T-helper 17 cell (primary cell): ENCODE measurements at places on chromosomes 3 and 15.

DNA sequence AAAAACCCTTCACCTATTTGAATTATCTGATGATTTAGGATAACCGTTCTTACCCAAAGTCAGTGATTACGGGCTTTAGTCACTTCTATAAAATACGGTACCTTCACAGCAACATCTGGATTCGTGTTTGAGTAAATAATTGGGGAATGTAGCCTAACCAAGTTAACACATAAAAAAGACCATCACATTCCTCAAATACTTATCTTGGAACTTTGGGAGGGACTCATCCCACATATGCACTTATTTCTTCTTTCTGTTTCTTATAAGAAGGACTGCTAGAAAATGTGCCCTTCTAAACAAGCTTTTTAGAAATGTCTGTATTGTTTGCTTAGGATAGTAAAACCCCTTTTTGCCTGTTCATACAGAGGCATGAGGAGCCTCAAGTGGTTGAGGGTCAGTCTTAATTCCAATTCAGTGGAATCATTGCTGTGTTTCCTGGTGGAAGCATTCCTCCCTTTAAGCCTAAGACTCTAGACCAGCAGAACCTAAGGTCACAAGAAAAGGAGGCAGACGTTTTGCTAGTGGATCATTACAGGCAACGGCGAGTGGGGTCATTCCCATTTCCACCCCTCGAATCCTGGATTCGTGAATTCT lies 67.5 kb downstream of the TMEM44 start:
- DNase-seq, result no peak

DNA sequence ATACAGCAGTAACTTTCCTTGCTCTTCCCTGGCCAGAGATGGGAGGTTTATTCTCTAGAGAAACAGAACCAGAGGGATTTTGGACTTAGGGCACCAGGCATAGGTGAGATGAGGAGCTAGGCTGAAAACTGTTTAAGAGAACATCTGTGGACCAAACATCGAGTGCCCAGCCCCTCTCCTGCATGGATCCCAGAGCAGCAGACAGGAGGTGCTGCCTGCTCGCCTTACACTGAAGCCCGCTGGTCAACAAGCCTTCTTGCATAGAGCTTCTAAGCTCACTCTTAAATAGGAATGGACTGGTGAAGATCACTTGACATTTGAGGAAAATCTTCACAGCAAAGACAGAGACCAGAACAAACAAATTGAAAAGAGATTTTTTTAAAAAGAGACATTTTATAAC lies 41.2 kb downstream of the PARP15 start:
- no peak for DNase-seq

- DNase-seq, result no peak
These were observed 6.7 kb downstream of the CEMIP start for GRCh38 chr15:80785811-80786354.

- DNase-seq, result no peak
These were observed 3.9 kb upstream of the B3GNT5 start for GRCh38 chr3:183249006-183249718.

DNA sequence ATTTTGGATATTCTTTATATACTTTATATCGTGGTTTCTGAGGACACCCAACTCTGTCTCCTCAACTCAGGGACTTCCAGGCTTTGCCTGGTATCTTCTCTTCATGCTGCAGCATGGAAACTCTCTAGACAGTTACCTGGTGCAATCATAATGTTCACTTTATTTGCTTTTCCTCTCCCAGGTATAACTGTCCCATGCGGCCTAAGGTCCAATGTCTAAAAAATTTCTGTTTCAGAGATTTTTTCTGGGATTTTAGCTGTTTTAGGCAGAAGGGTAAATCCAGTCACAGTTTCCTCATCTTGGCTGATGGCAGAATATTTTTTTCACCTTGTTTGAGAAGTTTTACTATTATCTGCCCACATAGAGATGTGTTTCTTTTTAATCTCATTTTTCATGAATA lies 139.9 kb upstream of the KCNMB2 start:
- no peak for DNase-seq

GRCh38 chr3:188316021-188316722 lies 162.2 kb downstream of the LPP start:
- DNase-seq, result no peak

DNA sequence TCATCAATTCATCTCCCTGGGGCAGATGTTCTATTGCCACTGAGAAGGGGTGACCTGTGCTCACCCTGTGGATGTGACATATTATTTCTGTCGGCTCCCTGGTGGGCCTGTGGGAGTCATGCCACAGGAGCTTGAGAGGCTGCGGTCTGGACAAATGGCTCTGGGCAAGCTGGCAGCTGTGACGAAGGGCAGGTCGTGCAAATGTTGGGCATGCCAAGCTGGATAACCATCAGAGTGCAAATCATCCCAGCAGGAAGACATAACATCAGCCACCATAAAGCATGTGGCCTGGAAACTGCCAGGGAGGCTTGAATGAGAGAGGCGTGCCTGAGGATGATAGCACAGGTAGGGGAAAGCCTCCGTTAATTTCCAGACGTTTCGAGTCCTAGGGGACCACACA lies 45.3 kb upstream of the FAM3D start:
- no peak for DNase-seq

DNA sequence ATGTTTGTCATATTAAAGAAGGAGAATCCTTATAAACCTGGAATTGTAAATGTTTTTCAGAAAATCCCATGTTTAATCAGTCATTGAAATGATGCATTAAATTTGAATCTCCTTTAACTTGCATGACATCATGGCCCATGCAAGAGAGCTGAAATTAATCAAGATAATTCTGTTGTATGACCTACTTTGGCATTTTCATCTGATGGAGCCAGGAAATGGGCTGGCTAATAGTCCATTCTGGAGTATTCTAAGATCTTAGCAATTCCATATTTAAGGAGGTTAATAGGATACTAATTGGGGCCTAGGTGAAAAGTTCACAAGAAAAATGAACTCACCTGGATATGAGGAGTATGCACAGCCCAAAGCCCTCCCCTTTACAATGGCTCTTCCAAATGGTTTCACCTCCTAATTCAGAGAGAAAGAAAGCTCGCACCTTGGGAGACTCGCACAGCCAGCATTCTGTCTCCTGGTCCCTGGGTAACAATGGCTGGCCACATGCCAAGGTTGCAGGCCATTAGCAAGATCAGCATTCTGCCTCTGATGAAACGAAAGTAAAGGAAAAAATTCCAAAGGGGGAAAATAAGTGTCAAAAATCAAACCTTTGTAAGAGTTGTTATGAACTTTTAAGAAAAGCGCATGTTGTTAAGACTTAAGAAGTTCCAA lies 786.4 kb downstream of the MCTP2 start:
- no peak for DNase-seq

- DNase-seq, result no peak
These were observed 219.3 kb upstream of the PRICKLE2 start for GRCh38 chr3:64444490-64445108.

GRCh38 chr3:6861625-6862000 lies 698 bp downstream of the GRM7 start:
- DNase-seq, result no peak

- no peak for DNase-seq
These were observed 316.2 kb downstream of the PTPRG start for GRCh38 chr3:61877359-61878138.

GRCh38 chr3:37739579-37740290 lies 121.9 kb upstream of the CTDSPL start:
- no peak for DNase-seq

DNA sequence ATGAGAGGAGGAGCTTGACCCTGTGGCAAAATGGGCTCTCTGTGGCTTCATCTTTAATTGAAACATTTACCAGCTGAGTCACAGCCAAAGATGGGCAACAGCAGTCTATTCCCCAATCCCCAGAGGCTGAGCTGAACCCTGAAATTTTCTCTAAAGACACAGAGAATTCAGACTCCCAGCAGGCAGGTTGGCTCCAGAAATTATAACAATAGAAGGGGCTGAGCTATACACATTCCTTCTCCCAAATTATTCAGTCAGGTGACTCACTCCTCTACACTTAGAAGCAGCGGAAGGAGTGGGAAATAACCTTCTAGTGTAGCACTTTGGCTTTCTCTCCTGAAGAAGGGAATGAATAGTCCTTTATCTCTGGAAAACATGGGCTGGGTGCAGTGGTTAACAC lies 264.3 kb upstream of the ARHGEF26 start:
- no peak for DNase-seq

DNA sequence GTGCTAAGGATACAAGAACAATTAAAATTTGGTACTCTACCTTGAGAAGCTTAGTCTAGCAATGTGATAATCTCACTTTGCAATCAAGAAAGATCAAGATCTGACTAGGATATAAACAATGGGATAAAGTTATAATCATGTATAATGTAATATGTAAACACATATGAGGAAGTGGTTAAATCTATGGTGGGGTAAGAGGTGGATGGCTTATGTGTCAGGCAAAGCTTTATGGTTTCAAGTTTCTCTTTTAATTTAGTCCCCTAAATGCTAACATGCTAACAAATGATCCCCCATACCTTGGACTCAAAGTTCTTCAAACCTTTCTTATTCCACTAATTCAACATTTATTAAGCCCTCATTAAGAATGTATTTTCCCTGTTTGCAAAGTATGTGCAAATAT lies 2.5 kb downstream of the RSL24D1 start:
- DNase-seq, result no peak

DNA sequence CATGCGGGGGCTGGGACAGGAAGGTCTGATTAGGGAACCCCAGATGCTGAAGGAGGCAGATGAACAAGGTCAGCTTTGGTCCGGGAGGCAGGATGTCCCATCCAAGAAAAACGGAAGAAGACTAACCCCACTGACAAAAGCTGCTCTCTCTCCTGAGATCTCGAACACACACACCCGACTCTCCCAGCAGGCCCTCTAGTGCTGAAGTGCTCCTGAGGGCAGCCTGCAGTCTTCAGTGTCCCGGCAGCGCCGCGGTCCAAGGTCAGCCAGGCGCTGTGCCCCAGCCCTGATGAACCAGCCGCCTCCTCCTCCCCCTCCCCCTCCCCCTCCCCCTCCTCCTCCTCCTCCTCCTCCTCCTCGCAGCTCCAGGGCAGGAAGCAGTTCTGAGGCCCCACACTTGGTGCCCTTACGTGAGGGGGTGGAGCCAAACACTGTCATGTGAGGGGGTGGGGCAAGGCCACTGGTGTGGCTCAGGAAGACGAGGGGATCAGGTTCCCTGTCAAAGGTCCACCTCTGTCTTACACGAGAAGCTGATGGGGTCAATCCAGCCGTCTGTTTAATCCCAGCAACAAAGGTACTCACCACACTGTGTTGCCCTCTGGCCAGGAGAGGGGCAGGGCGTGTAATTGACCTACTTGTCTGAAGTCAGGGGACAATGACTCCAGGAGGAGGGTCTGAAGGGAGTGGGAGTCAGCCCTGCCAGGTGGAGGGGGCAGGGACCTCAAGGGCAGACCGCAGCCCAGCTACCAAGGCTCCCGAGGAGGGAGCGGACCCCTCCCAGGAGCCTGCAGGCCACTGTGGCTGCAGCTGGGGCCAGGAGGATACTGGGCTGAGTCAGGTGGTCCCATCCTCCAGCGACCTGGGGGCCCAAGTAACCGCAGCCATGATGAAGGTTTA lies 34.3 kb downstream of the PRR23E start:
- DNase-seq, result no peak

- DNase-seq, result no peak
These were observed 157.5 kb downstream of the PDZRN3 start for GRCh38 chr3:73467211-73467610.

- no peak for DNase-seq
These were observed 6.6 kb upstream of the SLMAP start for GRCh38 chr3:57749542-57749941.

- DNase-seq, result no peak
These were observed 111.6 kb downstream of the RAB11A start for GRCh38 chr15:65980824-65981456.

DNA sequence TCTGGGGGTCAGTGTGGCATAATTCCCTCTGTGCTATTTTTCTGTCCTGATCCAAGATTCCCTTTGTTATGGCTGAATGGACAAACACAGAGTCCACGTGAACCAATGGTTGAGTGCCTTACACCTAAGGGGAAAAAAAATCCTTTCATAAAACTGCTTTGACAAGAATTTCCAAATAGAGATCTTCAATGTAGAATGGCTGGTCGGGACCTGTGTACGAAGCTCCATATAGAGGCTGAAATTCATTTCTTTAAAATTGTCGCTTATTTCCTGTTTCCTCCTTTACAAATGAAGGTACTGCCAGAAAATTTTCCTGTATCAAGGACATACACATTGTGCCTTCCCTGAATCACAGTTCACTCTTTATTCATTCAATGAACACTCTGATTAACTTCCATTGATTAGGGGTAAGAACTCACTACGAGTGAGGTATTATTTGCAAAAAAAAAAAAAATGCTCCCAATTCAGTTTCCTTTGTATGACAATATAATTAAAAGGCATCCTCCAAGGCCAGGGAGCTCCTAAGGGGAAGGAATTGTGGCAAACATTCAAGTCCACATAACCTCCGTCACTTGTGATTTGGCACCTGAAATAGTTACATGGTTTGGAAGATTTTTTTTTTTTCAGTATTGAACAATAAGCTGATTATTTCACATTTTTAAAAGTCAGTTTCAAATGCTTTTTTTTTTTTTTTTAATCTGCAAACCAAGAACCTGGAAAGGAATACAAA lies 293.8 kb downstream of the MEX3B start:
- DNase-seq, result no peak

DNA sequence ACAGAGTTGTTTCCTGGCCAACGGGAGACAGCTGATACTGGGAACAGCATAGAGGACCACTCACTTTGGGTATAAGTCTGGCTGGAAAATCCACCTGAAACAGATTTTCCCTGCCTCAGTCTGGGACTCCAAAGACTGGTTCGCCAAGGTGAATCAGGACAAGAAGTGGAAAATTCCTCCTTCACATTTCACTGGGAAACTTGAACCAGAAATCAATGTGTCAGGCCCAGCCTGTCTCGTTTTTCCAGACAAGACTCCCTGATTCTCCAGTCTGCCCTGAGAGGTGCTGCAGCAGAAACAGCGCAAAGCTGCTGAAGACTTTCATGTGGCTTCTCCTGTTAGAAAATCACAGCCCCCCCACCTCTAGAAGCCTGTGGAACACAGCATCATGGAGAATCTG lies 269.8 kb downstream of the OPA1 start:
- DNase-seq, result no peak

DNA sequence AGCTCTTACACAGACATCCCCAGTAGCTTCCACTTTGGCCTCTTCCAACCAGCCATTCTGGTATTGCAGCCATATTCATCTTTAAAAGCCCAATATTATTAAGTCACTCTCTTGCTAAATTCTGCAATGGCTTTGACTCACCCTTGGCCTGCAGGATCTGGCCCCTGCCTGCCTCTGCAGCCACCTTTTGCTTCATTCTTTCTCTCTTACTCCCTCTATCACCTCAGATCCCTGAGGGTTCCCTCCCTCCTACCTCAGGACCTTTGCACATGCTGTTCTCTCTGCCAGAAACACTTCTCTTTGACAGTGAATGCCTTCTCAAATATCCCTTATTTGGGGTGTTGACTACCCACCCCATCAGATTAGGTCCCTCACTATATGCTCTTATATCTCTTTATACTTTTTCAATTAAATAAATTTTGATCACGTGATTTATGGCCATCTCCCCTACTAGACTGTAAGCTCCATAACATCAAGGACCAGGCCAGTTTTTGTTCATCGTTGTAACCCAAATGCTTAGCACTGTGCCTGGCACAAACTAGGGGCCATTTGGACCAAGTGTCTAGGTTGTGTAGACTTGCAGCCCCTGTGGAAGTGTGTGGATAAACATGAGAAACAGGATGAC lies 32.3 kb upstream of the UBE2Q2 start:
- no peak for DNase-seq

- no peak for DNase-seq
These were observed 117.9 kb upstream of the SMAD3 start for GRCh38 chr15:66947471-66947870.

GRCh38 chr15:76169018-76169417 lies 109.2 kb downstream of the TMEM266 start:
- DNase-seq, result no peak
